GM12891 (cell line): ENCODE measurements at places on chromosomes 1 and 21.
A peak's percentile ranks its signal among the peaks of the same experiment; 100 is the strongest.

DNA sequence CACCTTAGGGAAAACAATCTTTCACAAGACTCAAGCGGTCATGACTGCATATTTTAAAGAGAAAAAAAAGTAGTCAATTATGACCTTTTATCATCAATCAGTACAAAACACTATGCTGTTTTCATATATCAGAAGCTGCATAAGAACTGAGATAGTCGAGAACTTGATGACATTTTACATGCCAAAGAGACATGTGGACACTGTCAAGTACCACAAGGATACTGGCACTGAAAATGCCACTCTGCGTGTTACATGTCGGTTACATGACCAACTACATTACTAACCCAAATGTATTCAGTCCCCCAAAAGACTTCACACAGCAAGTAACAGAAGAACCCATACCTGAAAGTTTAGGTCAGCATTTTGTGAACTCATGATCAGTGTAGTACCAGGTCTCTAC, 975.0 kb upstream of the ADGRL4 start:
- DNase-seq, result no peak

- DNase-seq, result peak; percentile 30
These were observed 70.8 kb downstream of the JAK1 start for GRCh38 chr1:64895500-64895899.

- DNase-seq, result no peak
These were observed 23.8 kb upstream of the SLC22A15 start for GRCh38 chr1:115952547-115952946.

DNA sequence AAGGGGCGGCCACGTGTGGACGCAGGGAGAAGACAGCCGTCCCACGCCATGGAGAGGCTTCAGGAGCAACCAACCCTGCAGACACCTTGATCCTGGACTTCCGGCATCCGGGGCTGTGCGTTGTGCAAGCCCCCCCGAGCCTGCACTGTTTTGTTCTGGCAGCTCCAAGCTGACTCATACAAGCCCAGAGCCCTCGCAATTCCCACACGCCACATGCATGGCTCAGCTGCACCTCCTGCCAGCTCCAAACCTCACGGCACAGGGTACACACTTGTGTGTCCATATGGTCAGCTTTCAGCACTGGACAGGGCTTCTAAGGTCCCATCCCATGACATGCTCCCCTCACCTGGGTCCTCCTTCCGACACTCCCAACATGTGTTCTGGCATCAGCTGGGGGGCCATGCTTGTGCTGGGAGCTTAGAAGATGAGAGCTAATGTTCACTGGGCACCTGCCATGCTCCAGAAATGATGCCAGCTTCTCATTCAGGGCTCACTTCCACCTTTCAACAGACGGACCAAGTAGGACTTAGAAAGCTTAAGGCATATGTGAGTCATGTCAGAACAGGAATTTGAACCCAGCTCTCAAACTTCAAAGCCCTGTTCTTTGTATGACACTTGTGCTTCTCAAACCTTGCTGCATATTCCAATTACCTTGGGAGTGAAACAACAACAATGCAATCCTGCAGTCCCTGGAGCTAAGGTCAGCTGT, 137.3 kb downstream of the PGBD5 start:
- DNase-seq, result no peak

- no peak for DNase-seq
These were observed 30.1 kb downstream of the RAP1A start for GRCh38 chr1:111649648-111650047.

GRCh38 chr1:200819726-200820125, 53.1 kb upstream of the GPR25 start:
- DNase-seq, result no peak

- DNase-seq, result no peak
These were observed 117.5 kb upstream of the HOOK1 start for GRCh38 chr1:59697150-59697800.

- DNase-seq, result no peak
These were observed 283.1 kb downstream of the TM2D1 start for GRCh38 chr1:61441723-61442262.

GRCh38 chr1:15046487-15047165, 106.9 kb upstream of the TMEM51 start:
- peak; percentile 87 for DNase-seq

DNA sequence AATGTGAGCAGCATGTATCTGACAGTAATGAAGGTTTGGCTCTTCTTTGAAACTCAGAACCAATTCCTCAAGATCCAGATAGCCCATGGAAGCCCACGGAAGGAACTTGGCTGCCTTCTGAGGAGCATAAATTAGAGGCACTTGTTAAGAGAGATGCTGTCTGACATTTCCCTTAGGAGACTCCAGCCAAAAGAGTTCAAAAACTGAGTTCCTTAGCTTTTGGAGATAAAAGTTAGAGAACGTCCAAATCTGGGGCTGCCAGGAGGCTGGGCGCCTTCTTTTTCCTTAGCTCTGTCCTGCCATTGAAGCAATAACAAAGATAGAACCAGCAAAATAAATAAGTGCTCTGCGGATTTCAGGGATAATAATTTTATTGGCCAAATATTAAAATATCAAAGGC, 439.6 kb upstream of the USP24 start:
- DNase-seq, result no peak

GRCh38 chr1:17856496-17857108, 101.5 kb downstream of the ACTL8 start:
- DNase-seq, result no peak

- no peak for DNase-seq
These were observed 28.9 kb upstream of the EFCAB14 start for GRCh38 chr1:46747683-46748288.

DNA sequence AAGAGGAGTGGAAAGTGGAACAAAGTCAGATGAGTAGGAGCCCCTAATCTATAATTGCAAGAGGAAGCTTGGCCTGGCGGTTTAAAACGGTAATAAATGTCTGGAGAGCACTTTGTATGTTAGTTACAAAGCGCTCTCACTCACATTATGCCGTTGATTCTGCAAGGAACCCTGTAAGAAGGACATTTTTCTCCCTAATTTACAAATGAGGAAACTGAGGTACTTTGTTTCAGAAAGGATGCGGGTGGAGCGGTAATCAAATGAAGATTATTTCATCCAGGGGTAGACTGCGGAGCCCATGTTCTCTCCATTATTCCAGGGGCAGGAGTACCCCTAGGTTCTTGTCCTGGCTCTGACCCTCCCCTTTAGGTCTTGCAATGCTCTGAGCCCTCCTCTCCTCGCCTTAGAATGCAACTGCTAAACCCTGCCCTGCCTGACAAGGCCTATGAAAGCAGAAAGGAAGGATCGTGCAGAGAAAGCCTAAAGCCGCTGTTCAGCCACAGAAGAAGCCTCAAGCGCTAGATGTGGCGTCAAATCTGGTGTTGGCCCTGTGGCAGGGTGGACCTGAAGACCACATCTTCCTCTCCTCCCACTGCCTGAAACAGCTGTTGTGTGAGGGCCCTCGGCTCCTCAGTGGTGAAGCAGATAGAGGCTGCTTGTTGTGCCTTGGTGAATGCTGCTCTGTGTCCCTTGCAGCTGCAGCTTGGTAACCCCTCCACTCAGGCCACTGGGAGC, 588 bp upstream of the PACC1 start:
- DNase-seq, result no peak

- no peak for DNase-seq
These were observed 1.7 kb upstream of the HLX start for GRCh38 chr1:220877377-220878095.

- DNase-seq, result no peak
These were observed 46.8 kb upstream of the ECE1 start for GRCh38 chr1:21337010-21337437.

DNA sequence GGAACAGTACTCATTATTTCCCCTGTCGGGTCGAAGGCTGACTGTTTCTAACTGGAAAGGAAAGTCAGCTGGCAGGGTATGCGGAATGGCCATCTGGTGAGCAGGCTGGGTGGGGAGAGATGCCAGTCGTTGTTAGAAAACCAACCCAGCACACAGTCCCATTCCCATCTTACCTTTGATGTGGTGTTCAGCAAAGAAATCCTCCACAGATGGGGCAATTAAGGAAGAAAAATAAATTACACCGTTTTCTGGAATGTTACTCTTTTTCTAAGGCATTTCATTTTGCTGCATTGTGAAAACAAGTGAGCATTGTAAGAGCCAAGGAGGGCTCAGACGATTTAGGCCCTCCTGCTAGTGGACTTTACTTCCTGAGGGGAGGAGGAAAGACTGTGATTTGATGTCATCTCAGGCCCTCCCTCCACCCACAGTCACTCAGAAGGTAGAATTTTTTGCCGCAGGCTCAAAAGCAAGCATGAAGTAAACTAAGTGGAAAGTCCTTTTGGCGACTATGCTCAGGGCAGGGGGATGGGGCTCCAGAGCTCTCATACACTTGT, at the start of gene SLC16A4:
SLC16A4 (minus strand) TSS at position 335 of the 554 bp plus-strand sequence. CDS start 1,703 bp downstream, outside the sequence.
- no peak for DNase-seq

GRCh38 chr1:26585471-26585870, 55.9 kb downstream of the RPS6KA1 start:
- no peak for DNase-seq

GRCh38 chr1:157157501-157158190, 19.5 kb upstream of the ETV3 start:
- no peak for DNase-seq

- DNase-seq, result no peak
These were observed 32.1 kb downstream of the LYST start for GRCh38 chr1:235834620-235835019.

- no peak for DNase-seq
These were observed 126.1 kb downstream of the TRABD2B start for GRCh38 chr1:47870946-47871676.

DNA sequence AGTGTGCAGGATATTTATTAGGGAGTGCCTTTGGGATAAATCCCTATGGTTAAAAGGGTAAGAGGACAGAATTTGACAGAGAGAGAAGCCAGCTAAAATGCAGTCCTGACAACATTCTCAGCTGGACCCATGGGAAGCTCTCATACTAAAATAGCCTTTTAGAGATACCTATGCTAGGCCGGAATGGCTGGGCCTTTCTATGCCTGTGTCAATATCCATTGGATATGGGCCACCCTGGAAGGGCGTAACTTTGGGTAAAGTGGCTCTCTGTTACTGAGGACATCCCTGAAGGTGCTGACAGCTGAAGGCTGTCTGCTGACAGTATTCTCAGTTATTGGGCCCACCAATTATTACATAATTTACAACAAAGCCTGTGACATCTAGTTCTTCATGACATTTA, 613.0 kb upstream of the B3GALT2 start:
- DNase-seq, result no peak
